ENCODE measurements at places on chromosomes 5 and 9.

DNA sequence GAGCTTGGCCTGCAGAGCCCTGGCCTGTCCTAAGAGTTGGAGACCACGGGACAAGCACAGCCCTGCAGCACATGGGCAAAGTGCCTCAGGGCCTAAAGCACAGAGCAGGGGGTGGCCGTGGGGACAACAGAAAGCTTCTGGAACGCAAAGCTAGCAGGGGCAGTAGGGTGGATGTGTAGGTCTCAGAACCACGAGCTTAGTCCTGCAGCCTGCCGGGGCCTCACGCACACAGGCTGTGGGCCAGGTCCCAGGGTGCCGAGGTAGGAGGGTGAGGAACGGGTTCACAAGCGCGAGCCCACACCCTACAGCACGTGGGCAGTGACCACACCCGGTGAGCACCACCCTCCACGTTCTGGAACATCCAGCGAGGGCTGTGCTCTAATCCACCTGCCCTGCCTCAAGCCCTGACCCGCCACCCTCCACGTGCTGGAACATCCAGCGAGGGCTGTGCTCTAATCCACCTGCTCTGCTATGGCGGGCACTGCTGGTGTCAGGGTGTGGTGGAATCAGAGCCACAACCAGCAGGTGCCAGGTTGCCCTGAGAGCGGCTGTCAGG, 9.3 kb downstream of the CLPTM1L start:
- H3K4me3 ChIP-seq = peak overlapping the region; percentile 2
- H3K27ac ChIP-seq = no peak overlapping the region
- no peak for ATAC-seq
- peaks cover 31% of the 10 kb centered on the region for H3K4me1 ChIP-seq
- peaks cover 74% of the 10 kb centered on the region for H3K36me3 ChIP-seq

- H3K27ac ChIP-seq = no peak overlapping the region
- H3K36me3 ChIP-seq = no peaks in the 10 kb centered on the region
- H3K27me3 ChIP-seq = peaks cover 50% of the 10 kb centered on the region
- H3K4me1 ChIP-seq = no peaks in the 10 kb centered on the region
- no peak overlapping the region for H3K4me3 ChIP-seq
- ATAC-seq = no peak
These were observed 202.5 kb upstream of the CLINT1 start for GRCh38 chr5:158061451-158061850.

DNA sequence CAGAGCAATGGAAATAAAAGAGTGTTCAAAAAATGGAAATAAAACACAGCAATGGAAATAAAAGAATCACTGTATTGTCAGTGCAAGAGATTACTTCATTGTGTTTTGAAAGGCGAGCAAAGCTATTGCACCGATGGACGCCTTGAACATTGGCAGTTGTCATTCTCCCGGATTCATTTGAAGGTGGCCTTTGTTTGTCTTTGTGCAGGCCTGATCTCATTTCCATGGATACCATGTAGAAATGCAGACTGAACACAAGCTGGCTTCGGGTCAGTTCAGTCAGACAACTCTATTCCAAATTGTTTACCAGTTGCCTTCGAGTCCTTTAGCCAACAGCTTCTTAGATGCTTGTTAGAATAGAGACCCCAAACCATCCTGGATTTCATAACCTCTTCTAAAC, 8.3 kb downstream of the ITGA2 start:
- no peak overlapping the region for H3K27ac ChIP-seq
- H3K27me3 ChIP-seq = peaks cover 7% of the 10 kb centered on the region
- H3K4me1 ChIP-seq = no peaks in the 10 kb centered on the region
- ATAC-seq = no peak

- no peak overlapping the region for H3K4me3 ChIP-seq
- ATAC-seq = no peak
- H3K36me3 ChIP-seq = no peaks in the 10 kb centered on the region
- H3K27ac ChIP-seq = no peak overlapping the region
- H3K4me1 ChIP-seq = no peaks in the 10 kb centered on the region
- no peaks in the 10 kb centered on the region for H3K27me3 ChIP-seq
These were observed 69.0 kb upstream of the DAPK1 start for GRCh38 chr9:87428659-87429058.

DNA sequence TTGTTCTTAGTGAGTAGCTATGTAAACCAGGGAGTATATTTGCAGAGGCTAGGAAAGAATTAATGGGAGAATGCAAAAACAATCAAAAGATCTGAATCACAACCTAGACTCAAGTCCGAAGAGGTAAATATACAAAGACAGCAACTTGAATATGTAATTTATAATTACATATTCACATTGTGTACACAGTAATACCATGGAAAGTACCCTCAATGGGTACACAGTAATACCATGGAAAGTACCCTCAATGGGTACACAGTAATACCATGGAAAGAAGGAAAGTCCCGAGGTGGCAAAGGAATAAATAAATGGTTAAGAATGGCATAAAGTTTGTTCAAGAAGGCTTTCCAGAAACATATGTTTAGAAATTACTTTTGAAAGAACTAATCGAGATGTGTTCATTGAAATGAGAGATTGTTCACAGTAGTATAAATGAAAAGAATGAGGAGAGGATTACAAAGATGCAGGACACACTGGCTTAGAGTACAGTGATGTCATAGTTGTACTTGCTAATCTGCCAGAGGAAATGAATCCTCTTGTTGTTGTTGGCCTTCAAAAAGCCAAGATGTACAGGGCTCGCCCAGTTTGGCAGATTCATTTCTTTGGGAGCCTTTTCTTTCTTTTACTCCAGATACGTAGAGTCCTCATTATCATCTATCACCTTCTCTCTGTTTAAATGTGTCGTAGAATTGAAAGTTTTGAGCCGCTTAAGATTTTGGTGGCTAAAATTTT, 116.0 kb downstream of the UNC13B start:
- H3K4me3 ChIP-seq = no peak overlapping the region
- no peak for ATAC-seq
- peaks cover 37% of the 10 kb centered on the region for H3K27me3 ChIP-seq
- H3K4me1 ChIP-seq = peaks cover 29% of the 10 kb centered on the region
- peak overlapping the region; percentile 45 for H3K27ac ChIP-seq
- H3K36me3 ChIP-seq = no peaks in the 10 kb centered on the region

GRCh38 chr5:105865834-105866233, 1804.9 kb downstream of the EFNA5 start:
- no peak overlapping the region for H3K4me3 ChIP-seq
- no peaks in the 10 kb centered on the region for H3K36me3 ChIP-seq
- H3K27ac ChIP-seq = no peak overlapping the region
- no peak for ATAC-seq

GRCh38 chr5:38240212-38240611, 18.1 kb upstream of the EGFLAM start:
- no peak for ATAC-seq
- no peaks in the 10 kb centered on the region for H3K4me1 ChIP-seq
- H3K4me3 ChIP-seq = no peak overlapping the region
- H3K27ac ChIP-seq = no peak overlapping the region
- H3K27me3 ChIP-seq = no peaks in the 10 kb centered on the region

- H3K4me3 ChIP-seq = no peak overlapping the region
- no peak overlapping the region for H3K27ac ChIP-seq
- H3K36me3 ChIP-seq = no peaks in the 10 kb centered on the region
- peaks cover 6% of the 10 kb centered on the region for H3K4me1 ChIP-seq
- peaks cover 74% of the 10 kb centered on the region for H3K27me3 ChIP-seq
These were observed 10.6 kb downstream of the HMCN2 start for GRCh38 chr9:130276121-130276520.

DNA sequence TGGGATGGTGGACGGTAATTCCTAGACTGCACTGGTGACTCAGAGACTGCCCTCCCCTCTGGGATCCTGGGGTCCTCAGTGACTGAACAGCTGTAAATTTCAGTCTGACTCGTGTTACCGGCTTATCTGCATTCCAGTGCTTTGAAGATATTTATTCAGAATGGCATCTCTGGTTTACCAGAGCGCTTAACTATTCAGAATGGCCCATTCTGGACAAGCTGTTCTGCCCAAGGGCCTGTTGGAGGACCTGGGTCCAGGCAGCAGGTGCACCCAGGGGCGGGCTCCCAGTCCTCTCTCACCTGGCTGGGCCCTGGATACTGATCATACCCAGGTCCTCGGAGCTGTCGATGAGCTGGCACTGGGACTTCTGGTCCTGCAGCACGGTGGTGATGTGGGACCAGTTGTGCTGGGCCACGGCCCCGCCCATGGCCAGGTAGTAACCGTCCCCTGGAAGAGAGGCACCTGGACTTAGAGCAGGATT, 48.0 kb downstream of the SARDH start:
- H3K27me3 ChIP-seq = peaks cover 66% of the 10 kb centered on the region
- no peaks in the 10 kb centered on the region for H3K36me3 ChIP-seq
- H3K4me1 ChIP-seq = no peaks in the 10 kb centered on the region
- H3K4me3 ChIP-seq = no peak overlapping the region

DNA sequence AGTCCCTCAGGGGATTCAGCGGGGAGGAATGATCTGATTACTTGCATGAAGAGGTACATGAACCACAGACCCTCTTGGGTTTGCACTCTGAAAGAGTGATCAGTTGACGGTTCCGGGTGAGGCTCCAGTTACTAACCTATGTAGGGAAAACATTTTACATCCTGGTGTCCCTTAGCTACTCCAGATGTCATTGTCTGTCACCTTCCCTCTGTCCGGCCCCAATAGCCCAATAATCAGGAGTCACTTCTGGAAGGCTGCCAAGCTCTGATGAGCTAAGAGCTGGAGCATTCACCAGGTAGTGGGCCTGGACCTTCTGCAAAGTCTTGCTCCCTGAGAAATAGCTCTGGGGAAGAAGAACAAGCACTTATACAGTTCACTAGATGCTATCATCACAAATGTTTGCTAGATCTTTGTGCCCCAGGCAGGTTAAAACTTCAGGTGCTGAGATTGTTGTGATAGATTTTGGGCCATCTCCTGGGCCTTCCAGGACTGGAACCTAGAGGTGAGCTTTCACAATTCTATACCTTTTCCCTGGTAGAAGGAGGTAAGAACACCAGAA, 64.5 kb downstream of the ENTREP1 start:
- no peak overlapping the region for H3K27ac ChIP-seq
- H3K27me3 ChIP-seq = peaks cover 16% of the 10 kb centered on the region
- H3K36me3 ChIP-seq = no peaks in the 10 kb centered on the region
- no peak for ATAC-seq
- no peaks in the 10 kb centered on the region for H3K4me1 ChIP-seq
- no peak overlapping the region for H3K4me3 ChIP-seq

- H3K4me1 ChIP-seq = no peaks in the 10 kb centered on the region
- H3K4me3 ChIP-seq = no peak overlapping the region
- no peaks in the 10 kb centered on the region for H3K27me3 ChIP-seq
- no peak overlapping the region for H3K27ac ChIP-seq
- H3K36me3 ChIP-seq = no peaks in the 10 kb centered on the region
These were observed 646.8 kb upstream of the WWC1 start for GRCh38 chr5:167644619-167645018.

DNA sequence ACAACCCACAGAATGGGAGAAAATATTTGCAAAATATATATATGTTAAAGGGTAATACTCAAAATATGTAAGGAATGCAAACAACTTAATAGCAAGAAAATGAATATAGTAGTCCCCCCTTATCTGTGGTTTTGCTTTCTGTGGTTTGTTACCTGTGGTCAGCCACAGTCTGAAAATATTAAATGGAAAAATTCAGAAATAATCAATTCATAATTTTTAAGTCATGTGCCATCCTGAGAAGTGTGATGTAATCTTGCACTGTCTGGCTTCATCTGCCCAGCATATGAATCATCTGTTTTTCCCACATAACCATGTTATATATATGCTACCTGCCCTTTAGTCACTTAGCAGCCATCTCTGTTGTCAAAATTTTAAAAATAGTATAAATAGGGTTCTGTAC, 11.7 kb downstream of the CER1 start:
- peaks cover 6% of the 10 kb centered on the region for H3K36me3 ChIP-seq
- ATAC-seq = no peak
- H3K4me1 ChIP-seq = peaks cover 24% of the 10 kb centered on the region

DNA sequence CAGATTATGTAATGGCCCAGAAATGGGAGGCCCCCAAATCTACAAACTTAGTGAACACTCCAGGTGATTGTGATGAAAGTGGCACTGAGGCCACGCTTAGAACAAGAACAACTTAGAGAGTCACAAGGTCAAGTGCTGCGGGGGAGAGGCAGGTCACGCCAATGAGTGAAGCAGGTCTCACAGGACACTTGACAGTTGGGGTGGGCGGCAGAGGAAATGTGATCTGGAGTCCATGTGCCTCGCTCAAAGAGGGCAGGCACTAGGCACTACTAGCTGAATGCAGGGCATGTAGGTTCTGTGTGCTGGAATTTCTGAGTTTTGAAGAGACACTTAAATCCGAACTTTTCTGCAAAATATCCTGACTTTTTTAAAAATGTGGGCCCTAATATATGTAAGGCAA, 193.2 kb upstream of the RORB start:
- H3K27me3 ChIP-seq = no peaks in the 10 kb centered on the region
- no peaks in the 10 kb centered on the region for H3K4me1 ChIP-seq
- no peak for ATAC-seq
- no peaks in the 10 kb centered on the region for H3K36me3 ChIP-seq

DNA sequence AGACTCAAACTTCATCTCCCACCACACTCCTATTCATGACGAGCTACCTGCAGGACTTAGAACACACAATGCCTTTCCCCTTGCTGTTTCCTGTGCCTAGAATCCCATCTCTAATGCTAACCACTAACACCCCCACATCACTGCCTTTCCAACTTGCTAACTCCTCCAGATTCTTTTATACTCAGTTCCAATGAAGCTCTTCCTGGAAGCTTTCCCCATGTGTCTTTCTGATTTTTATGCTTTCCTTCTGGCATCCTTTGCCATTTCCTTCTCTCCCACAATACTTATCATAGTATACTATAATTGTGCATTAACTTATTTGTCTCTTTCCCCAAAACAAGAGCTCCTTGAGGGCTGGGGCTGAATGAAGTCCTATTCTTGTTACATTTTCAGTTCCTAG, 115.3 kb upstream of the PLPPR1 start:
- no peaks in the 10 kb centered on the region for H3K36me3 ChIP-seq
- H3K4me1 ChIP-seq = no peaks in the 10 kb centered on the region
- H3K4me3 ChIP-seq = no peak overlapping the region

DNA sequence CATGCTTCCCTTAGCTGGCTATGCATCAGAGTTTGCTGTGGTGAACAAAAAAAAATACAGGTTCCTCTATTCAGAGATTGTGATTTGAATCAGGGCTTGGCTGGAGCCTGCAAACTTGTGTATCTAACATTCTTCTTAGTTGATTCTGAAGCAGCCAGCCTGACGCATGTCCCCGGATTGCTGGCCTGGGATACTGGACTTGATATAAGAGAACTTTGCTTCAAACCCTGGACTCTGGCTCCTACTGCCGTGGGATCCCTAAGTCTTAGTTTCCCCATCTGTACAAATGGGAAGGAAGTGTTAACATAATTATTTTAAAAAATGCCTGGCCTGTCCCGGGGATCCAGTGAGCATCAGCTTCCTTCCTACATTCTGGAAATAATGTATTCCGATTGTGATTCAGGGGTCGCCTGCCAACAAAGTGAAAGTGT, 292.8 kb downstream of the ARHGEF28 start:
- no peak overlapping the region for H3K4me3 ChIP-seq
- H3K4me1 ChIP-seq = no peaks in the 10 kb centered on the region
- peaks cover 4% of the 10 kb centered on the region for H3K27me3 ChIP-seq

- H3K27ac ChIP-seq = peak overlapping the region; percentile 17
- H3K27me3 ChIP-seq = no peaks in the 10 kb centered on the region
- ATAC-seq = peak; percentile 94
- H3K4me3 ChIP-seq = peak overlapping the region; percentile 1
- H3K4me1 ChIP-seq = peaks cover 18% of the 10 kb centered on the region
- peaks cover 18% of the 10 kb centered on the region for H3K36me3 ChIP-seq
These were observed 98.7 kb downstream of the RAPGEF6 start for GRCh38 chr5:131536211-131536826.

All from stimulated activated memory B cell treated with anti-CD40 and anti-IgM and Interleukin-4, amounts not matched to agents 10 μg/mL and 1 μg/mL and 100 μg/mL, for 72 hours (primary cell).